ENCODE measurements at places on chromosomes 13 and 19. TPM values are rescaled to one million over a fixed set of nuclear protein-coding genes. Genes with fewer than 3 reads are reported as not detected.

SPATA13 gene
- total RNA-seq: 4.8 TPM

FUT1 gene
- total RNA-seq: 0.81 TPM

MAG gene
- not detected for total RNA-seq

DNA sequence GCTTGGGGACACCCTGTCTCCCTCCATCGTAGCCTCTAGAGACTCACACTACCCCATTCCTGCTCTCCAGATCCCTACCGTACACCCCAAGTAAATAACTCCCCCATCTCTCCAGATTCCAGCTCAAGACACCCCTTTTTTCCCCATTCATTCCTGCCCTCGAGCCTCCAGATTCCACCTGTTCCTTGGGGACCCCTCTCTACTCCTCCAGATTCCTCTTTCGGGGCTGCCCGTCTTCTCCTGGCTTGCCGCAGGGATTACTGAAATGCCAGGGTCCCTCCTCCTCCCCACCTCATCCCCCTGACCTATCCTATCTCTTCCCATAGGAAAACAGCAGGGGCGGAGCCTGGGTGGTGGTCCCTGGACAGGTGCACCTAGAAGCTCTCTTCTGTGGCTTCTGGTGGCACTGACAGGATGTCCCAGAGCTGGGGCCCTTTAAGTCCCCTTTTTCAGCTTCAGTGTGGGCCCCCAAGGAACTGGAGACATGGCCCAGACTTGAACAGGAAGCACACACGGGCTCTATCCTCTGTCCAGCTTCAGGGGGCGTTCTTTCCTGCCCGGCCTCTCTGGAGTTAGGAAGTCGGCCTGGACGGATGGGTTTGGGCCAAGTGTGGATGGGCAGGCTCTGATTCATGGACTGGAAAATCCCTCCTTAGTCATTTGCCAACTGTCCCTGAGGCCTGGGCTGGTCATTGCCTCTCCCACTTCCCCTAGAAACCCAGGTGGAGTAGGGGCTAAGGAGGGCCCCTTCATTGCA is 1.2 kb downstream of the ZSWIM4 start:
- DNase-seq: peak; percentile 99

GRCh38 chr19:2034729-2035589 is 16.1 kb downstream of the MKNK2 start:
- no peak for DNase-seq

GRCh38 chr13:46747031-46747820 is 49.7 kb downstream of the ESD start:
- DNase-seq: no peak

GRCh38 chr13:41639955-41640780 is 182.8 kb downstream of the RGCC start:
- no peak for DNase-seq
